ENCODE measurements at places on chromosomes 16 and 17.

DNA sequence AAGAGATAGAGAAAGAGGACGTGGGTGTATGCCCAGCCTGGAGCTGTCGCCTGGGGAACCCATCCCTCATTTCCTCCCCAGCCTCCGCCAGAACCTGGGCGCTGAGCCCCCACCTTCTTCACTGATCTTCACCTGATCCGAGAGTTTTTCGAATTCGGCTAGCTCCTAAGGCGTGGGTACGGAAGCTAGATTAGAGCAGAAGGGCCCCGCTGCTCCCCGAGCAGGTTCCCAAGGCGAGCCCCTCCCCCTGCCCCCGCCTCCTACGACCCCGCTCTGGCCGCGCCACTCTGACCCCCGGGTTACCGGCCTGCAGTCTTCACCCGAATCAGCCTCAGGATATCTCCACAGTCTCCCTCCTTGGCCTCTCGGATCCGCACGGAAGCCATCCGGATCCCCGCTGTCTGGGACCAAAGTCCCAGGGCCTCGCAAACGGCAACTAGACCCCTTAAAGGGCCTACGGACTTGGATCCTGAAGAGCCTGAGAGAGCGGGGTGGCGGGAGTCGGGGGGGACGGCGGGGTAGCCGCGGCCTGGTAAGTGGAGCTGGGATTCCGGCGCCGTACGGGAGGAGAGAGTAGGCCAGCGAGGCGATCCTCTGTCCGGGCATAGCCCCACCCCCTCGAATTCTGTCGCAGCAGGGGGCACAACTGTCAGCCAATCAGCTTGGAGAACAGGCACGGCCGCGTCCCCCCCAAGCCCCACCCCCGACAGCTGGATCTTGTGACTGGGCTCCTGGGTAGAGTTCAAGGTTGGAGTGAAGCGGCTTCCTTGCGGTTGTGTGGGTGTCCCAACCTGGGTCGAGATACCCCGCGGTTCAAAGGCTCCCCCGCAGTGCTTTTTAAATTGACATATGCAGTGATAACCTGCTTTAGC is at the start of gene SAT2:
TSS of gene SAT2 (minus strand) at position 572 of the 872 bp plus-strand sequence. CDS start at position 386, 186 bp downstream.
- DNase-seq = peak; percentile 95

GRCh38 chr16:2501946-2502895 is 11.5 kb upstream of the ATP6V0C start:
- DNase-seq = no peak

GRCh38 chr17:66711881-66712321 is 123.0 kb upstream of the CACNG5 start:
- no peak for DNase-seq

DNA sequence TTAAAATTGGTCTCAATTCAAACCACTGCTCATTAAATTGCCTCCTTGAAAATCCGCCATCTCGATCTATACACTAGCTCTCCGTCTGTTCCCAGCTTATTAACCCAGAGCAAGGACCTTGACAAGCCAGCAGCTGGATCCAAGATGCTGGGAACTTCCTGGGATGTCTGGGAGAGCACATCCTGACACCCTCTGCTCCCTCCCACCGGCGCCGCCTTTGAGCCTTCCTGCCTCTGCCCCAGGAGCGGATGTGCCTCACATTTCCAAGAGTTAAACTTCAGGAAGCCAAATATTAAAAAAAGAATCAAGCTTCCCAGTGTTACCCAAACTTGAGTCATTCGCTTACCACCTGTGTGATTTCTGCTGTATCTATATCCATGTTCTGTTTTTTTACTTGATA is 107.9 kb downstream of the HAPSTR1 start:
- no peak for DNase-seq

- no peak for DNase-seq
Measured at GRCh38 chr16:11857161-11857560, 5.8 kb upstream of the RSL1D1 start.

- no peak for DNase-seq
Measured at GRCh38 chr17:56367366-56367765, 214.1 kb downstream of the ANKFN1 start.

- no peak for DNase-seq
Measured at GRCh38 chr16:89602952-89603590, 10.4 kb upstream of the DPEP1 start.

DNA sequence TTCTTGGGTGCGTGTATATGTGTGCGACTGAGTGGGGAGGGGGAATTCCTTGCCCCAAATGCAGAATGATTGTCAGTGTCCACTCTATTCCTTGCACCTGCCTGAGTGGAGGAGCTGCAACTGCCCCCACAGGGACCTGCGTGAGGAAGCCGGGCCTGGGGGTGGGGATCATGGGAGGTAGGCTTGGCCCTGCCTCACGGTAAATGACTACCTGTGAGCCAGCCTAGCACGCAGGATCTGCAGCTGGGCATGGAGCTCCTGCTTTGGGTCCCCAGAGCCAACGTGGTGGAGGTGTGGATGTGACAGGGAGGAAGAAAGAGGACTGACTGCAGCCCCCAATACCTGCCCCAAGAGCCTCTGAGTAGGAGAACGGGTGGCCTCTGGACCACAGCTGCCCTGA is 77.0 kb upstream of the GAS7 start:
- DNase-seq = no peak

GRCh38 chr17:67571478-67571877 is 146.3 kb upstream of the NOL11 start:
- DNase-seq = no peak

DNA sequence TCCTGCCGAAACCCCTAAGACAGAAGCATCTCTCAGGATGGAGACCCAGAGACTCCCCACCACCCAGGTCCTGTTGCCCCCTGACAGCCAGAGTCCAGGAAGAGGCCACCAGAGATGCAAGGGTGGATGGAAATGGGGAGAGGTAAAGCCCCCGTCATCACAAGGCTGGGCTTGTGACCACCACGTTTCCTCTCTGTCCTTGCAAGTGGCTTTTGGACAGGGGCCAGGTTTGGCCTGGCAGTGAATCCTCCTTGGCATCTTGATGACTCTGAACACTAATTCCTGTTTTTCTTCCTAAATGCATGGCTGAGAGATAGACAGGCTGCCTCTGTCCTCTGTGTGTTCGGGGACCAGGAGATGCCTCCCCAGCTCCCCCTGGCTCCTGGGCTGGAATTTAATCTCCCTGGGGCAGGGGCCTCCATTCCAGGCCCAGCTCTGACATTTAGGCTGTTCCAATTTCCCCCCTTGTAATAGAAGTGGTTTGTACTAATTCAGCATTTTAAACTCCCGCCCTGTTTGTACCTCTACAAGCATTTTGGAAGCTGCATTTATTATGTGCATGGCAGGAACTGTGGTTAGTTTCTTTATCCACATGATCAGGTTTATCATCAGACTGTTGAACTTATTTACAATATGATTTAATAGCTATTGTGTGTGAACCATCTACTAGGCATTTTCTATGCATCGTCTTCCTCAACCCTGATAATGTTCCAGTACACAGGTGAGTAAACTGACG is 116.1 kb upstream of the IRX6 start:
- no peak for DNase-seq

DNA sequence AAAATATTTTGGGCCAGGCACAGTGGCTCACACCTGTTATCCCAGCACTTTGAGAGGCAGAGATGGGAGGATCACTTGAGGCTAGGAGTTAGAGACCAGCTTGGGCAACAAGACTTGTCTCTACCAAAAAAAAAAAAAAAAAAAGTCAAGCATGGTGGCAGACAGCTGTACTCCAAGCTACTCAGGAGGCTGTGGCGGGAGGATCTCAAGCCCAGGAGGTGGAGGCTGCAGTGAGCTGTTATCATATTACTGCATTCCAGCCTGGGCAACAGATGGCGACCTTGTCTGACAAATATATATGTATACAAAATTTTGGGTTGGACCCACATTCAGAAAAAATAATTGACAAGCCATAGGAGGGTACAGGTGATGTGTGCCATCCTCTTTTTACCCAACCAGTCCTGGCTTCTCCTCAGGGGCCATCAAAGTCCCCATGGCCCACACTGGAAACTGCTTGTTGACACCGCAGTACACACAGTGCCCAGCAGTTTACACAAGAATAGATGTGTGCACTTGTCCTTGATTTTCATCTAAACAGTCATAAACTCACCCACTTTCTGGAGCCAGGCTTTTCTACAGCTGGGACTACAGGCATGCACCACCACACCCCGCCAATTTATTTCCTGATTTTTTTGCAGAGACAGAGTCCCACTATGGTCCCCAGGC is 1.7 kb downstream of the CES2 start:
- DNase-seq = no peak

DNA sequence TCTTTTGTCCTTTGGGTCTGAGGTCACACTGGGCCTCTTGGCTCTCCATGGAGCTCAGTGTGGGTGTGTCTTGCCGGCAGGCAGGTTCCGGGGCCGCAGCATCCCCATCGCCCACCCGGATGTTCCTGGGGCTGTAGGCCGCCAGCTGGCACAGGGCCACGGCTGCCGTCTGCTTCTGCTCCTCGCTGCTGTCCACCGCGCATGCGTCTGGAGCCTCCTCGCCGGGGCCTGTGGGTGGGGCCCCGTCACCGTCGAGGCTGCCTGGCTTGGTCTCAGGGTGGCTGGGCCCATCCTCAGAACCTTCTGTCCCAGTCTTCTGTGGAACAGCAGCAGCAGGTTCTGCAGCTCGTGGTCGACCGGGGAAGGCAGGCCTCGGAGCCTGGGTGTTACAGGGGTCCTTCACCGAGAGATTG is 9.6 kb downstream of the ZNF750 start:
- DNase-seq = no peak

GRCh38 chr16:2358811-2359210 is 18.3 kb upstream of the ABCA3 start:
- no peak for DNase-seq

GRCh38 chr17:82752371-82753200 is 721 bp downstream of the TBCD start:
- DNase-seq = no peak

DNA sequence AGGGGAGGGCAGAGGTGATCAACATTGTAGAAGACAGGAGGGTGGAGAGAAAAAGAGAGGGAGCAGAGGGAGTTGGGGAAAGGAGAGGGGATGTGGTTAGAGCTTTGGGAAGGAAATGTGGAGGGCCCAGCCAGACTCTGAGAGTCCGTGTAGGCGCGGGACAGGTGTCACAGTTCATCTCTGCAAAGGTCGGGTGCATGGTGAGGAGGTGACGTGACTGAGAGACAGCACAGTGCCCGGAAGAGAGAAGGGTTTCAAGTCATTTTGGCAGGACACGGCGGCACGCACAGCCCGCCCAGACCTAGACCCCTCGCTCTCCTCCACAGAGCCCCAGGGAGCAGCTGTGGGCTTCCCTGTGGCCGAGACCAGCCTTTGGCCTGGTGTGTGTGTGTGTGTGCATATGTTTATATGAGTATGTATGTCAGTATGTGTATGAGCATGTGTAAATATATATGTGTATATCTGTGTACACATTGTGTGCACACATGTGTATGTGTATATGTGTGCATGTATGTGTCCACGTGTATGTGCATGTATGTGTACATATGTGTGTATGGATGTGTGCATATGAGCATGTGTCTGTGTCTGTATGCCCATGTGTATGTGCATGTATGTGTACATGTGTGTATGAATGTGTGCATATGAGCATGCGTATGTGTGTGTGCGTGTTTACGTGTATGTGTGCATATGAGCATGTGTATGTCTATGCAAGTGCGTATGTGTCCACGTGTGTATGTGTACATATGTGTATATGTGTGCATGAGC is 104.6 kb downstream of the SEC14L1 start:
- DNase-seq = peak; percentile 62

DNA sequence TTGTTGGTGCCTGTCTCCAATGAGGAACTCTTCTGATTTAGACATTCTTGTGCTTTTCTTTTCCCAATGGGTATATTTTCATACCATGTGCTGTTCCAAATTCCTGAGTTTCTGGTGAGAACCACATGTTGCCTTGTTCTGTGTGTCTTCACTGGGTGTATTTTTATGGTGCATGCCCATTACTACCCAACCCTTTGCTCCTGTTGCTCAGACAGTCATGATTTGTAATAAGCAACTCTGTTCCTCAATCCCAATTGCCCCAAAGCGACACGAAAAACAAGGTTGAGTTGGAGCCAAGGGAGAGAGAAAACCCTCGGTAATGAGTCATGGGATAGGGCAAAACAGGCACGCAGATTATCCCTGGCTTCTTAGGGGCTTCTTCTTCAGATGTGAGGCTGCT is 101.8 kb downstream of the ABCA8 start:
- no peak for DNase-seq

DNA sequence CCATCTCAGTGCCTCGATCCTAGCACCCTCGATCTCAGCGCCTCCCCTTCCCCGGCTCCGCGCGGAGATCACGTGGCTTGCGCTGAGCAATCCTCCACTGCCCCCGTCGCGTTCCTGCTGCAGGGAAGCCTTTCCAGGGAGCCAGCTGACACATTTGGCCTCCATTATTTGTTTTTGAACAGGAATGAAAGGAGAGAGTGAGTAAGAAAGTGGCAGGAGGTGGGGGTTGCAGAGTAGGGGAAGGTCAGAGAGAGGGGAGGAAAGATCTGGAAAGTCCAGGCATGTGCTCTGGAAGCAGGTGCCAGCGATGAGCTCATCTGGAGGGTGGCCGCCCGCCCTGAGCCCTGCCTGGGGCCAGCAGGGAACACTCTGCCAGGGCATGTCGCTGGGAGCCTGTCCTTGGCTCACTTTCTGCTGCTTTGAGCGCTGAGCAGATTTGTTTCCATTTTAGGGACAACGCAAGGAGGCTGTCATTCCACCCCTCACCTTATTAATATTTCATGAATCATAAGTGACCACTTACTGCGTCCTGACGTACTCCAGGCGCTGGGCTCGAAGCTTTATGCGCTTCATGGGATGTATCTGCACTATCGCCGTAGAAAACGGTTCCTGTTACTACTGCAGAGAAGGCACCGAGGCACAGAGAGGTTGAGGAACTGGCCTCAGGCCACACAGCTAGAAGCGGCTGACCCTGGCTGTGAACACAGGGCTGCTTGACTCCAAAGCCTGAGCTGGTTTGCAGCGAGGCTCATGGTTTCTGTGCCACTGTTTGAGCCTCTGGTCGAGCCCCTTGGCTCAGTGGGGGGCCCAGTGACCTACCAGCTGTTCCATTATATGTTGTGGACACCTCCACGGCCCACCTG is 283.1 kb downstream of the SEC14L1 start:
- DNase-seq = no peak

DNA sequence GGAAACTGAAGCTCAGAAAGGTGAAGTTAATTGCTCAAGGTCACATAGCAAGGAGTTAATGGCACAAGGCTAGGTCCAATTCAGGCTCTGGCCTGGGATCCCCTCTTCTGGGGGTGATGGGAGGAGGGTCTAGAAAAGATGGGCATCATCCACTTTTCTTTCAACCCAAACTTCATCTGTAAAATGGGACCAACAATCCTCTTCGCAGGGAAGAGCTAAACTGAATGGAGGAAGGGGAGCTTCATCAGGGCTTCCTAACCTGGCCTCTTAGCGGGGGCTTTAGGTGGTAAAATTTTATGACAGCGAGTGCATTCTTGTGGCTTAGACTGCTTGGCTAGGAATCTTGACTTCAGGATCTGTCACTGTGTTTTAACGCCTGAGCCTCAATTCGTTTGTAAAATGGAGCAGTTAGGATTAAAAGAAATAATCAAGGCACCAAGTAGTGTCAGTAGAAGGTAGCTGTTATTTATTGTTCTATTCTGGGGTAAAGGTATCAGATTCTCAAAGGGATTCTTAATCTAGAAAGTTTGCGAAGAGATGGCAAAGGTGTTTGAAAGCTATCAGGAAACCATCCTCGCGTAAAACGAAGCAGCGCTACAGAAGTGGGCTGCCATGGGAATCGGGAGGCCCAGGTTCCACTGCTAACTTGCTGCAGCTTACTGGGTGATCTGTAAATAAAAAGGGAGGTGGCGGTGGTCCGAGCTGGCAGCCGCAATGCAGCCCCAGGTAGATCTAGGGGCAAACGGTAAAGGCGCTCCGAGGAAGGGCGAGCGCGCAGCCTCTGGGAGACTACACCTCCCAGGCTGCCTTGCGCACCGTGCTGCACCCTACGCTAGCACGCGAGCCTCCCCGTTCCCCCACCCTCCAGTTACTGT is 1.5 kb upstream of the SRCAP start:
- DNase-seq = peak; percentile 90

- no peak for DNase-seq
Measured at GRCh38 chr17:42975265-42975664, 4.6 kb downstream of the PTGES3L start.

All from GM19239 (cell line).